ENCODE measurements at places on chromosomes 2 and 18.

- DNase-seq, result no peak
Observed at GRCh38 chr2:173770947-173771678, 194.1 kb downstream of the SP3 start.

GRCh38 chr2:18245375-18245774 is 315.1 kb downstream of the RDH14 start:
- DNase-seq, result no peak

DNA sequence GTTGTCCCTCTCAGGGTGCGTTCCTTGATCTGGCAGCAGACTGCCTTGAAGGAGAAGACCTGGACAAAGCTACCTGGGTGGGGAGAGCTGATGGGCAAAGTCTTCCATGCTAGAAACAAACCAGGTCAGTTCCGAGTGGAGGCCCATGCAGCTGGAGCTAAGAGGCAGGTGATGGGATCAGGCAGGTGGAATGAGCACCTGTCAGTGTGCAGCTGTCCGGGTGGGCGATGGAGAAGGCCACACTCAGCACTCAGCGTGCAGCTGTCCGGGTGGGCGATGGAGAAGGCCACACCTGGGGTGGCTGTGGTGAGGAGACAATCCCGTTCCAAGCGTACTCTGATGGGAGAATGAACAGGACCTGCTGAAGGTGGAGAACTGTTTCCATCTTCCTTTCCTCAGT is 237.3 kb upstream of the MYT1L start:
- no peak for DNase-seq

- DNase-seq, result no peak
Observed at GRCh38 chr2:238203973-238204683, 633 bp upstream of the ILKAP start.

GRCh38 chr2:112866128-112866835 is 29.7 kb upstream of the IL1B start:
- no peak for DNase-seq

DNA sequence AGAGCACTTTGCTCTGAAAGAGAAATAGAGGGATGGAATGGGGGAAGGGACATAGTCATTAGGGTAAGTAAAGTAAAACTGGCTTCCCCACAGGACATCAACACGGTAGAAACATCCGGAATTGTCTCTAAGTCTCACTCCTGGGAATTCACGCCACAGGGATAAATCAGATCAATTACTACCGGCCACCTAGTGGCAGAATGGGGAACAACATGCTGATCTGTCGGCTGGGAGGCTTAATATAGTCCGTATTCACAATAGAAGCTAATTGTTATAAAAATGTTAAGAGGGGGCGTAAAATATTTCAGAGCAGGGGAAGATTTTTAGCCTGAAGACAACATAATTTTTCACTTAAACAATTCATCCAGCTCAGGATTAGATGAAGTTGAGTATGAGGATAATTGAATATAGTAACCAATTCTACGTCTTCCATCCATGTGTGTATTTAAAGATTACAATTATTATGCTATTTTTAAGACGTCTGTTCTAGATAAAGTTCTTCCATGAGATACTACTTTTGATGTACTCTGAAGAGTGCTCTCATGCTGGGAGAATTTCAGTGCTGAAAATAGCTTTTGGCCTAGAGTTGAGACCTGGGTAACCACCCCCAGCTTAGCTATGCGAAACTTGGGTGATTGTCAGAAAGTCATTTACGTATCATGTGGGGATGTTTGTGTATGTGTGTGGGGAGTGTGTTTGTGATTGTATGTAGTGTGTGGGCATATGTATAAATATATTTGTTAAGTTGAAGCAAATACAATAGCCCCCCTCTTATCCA is 65.7 kb downstream of the LRRTM1 start:
- no peak for DNase-seq

GRCh38 chr2:38168710-38169480 is 92.9 kb upstream of the CYP1B1 start:
- DNase-seq, result no peak

- DNase-seq, result no peak
Observed at GRCh38 chr2:65957454-65957853, 477.5 kb upstream of the MEIS1 start.

- DNase-seq, result no peak
Observed at GRCh38 chr2:221285148-221285547, 287.0 kb downstream of the EPHA4 start.

GRCh38 chr2:226300196-226300886 is 499.3 kb downstream of the IRS1 start:
- no peak for DNase-seq

- DNase-seq, result no peak
Observed at GRCh38 chr2:240995041-240996021, 3.1 kb upstream of the SNED1 start.

- no peak for DNase-seq
Observed at GRCh38 chr2:17793803-17794354, 22.4 kb upstream of the MSGN1 start.

- DNase-seq, result no peak
Observed at GRCh38 chr2:85353876-85354285, 447 bp downstream of the RETSAT start.

- no peak for DNase-seq
Observed at GRCh38 chr2:22485486-22485885, 899.5 kb upstream of the KLHL29 start.

- DNase-seq, result no peak
Observed at GRCh38 chr2:27828305-27828704, 56.8 kb downstream of the MRPL33 start.

DNA sequence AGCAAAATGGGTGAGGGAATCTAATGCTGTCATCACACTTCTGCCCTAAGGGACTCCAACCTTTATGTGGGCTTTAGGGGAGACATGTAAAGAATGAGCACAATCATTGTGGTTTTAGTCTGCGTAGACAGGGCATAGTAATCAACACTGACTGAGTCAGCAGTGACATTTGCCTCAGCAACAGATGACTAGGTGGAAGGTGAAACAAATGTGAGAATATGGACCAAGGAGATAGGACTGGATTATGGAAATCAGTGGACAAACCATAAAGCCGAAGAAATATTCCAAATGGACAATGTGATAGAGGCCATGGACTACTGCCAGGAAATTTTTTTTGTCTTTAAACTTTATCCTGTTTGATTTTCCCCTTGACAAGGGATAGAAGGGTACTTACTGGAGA is 83.9 kb downstream of the PDK1 start:
- no peak for DNase-seq

Measured in NCI-H1436 treated with DMSO at 0.1 percent for 48 hours (cell line).